ENCODE measurements at places on chromosomes 16 and 17. TPM values are rescaled to one million over a fixed set of nuclear protein-coding genes. Genes with fewer than 3 reads are reported as not detected.

GRCh38 chr16:10322723-10323527, 62.9 kb upstream of the ATF7IP2 start:
- no peak for DNase-seq

DNA sequence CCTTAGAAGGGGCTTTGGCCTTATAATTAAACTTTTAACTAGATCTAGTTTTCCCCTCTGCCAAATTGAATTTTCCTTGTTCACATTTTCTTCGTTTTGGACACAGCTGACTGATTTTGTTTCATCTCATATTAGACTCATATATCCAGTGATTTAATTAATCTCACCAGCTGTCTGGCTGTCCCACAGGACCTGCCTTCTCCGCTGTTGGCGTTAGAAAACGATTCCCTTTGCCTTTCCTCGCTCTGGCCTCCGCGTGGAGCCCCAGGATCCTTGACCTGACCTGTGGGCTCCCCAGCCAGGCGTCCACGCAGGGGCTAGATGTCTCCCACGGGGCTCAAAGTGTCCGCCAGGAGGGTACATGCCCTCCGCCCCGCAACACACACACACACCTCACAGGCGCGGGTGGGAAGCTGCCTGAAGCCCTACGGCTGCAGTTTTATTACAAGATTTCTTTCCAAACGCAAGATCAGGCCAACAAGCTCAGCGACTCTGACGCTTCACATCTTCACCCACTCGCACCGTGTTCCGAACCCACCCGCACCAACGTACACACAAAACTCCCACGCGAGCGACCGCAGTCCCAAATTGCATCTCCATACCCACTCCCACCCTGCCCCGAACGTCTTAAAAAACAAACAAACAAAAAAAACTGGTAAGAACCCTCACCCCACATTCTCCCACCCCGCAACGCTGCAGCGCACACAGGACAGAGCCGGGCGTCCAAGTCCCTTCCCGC, 1.1 kb downstream of the RPRML start:
- no peak for DNase-seq

TMEM94 gene
- total RNA-seq, result 20.7 TPM

MT1M gene
- not detected for total RNA-seq
